ENCODE measurements at places on chromosomes 4 and X.

GRCh38 chr4:43332052-43332425 lies 439.5 kb downstream of the GRXCR1 start:
- DNase-seq: no peak

DNA sequence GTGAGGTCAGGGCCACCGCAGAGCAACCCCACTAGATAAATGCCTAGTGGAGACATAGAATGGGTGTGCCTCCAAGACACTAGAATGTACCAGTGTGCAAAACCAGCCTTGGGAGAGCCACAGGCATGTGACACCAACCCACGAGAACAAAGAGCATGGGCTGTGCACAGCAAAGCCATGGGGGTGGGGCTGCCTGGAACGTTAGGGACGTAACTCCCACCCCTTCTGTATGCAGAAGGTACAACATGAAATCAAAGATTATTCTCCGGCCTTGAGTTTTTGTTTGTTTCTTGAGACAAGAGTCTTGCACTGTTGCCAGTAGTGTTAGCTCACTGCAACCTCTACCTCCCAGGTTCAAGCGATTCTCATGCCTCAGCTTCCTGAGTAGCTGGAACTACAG lies 99.5 kb downstream of the MID1IP1 start:
- DNase-seq: no peak

DNA sequence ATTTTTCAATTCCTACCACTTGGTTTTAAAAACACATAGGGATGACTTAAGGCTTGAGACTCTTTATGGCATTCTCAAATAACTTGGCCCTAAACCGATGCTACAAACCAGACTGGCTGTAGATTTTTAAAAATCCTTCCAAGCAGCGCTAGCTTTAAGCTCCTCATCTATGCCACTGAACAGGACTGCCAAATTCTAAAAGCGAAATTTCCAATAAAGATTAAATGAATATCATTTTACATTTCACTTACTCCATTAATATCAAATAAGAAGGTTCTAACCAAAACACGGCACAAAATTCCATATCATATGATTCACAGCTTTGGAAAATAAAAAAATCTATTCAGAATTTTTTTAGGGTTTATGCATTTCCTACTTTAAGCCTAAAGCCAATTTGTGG lies 134.2 kb downstream of the FANCB start:
- no peak for DNase-seq

GRCh38 chrX:71103110-71103983 lies 3.2 kb downstream of the CXorf65 start:
- DNase-seq: peak; percentile 49

GRCh38 chr4:2500547-2500946 lies 31.6 kb downstream of the RNF4 start:
- no peak for DNase-seq

Measured in stimulated activated naive CD8-positive, alpha-beta T cell treated with anti-CD3 and anti-CD28 coated beads, Interleukin-15, amount 100 ng/mL, for 72 hours (primary cell).